Sigmoid colon (tissue), 7 donors: ENCODE measurements at places on chromosomes 7 and 10. TPM values are rescaled to one million over a fixed set of nuclear protein-coding genes. Genes with fewer than 3 reads are reported as not detected.

DNA sequence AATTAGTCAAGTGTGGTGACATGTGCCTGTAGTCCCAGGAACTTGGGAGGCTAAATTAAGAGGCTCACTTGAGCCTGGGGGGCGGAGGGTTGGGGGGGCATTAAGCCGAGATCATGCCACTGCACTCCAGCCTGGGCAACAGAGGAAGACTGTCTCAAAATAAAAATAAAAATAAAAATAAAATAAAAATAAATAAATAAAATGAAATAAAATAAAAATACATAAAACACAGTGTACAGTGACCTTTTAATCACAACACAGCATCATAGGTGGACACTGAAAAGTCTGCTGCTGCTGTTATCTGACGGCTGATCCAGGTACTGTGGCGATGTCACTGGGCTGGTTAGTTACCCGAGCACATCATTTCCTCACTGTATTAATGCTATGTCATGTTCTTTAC lies 27.1 kb downstream of the LARP4B start:
- no peak for DNase-seq

The ZPBP gene
- not detected for total RNA-seq

DNA sequence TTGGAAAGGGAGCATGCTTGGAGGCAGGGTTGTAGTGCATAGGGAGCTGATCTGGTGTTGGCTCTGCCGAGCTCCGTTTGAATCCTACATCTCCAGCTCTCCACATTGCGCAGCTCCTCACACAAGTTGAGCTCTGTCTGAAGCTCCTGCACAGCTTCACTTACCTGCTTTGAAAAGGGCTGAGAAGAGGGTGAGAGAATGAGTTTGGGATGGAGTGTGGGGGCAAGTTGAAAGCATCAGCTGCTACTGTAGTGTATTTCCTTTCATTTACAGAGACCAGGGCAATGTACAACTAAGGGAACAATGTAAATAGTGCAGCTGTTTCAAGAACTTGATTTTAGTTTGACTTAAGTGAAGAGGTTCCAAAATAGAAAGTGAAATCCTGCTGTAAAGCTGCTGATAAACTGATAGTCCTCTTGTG lies 88.5 kb downstream of the VTI1A start:
- DNase-seq, result no peak

- DNase-seq, result no peak
Observed at GRCh38 chr7:53325061-53325460, 289.6 kb downstream of the POM121L12 start.
